ENCODE measurements at places on chromosomes 5 and 9.
A peak's percentile ranks its signal among the peaks of the same experiment; 100 is the strongest.

- no peak for DNase-seq
These were observed 384.6 kb upstream of the SLC30A5 start for GRCh38 chr5:68709239-68709638.

GRCh38 chr5:1958211-1959010 lies 75.7 kb upstream of the IRX4 start:
- no peak for DNase-seq

- DNase-seq = no peak
These were observed 15.4 kb upstream of the PLEKHG4B start for GRCh38 chr5:76358-77169.

DNA sequence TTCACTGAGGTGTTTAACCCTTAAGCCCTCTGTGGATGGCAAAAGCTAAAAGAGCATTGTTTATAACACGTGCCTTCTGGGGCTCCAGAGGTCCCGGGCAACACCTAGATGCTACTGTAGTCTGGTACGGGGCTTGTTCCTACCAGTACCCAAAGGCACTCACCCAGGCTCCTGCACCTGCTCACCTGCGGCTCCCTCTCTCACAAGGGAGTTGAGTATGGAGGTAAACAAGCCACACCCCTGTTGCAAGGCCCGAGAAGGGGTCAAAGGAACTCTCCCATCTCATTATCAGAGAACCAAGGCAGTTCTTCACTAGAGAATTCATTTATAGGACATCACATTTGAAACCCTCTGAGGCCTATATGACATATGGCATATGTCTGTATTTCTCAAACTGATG lies 53.4 kb upstream of the IL6ST start:
- DNase-seq = no peak

GRCh38 chr9:89418882-89419640 lies 78.9 kb downstream of the SEMA4D start:
- peak; percentile 60 for DNase-seq

GRCh38 chr5:56914678-56915077 lies 5.3 kb downstream of the SETD9 start:
- no peak for DNase-seq

DNA sequence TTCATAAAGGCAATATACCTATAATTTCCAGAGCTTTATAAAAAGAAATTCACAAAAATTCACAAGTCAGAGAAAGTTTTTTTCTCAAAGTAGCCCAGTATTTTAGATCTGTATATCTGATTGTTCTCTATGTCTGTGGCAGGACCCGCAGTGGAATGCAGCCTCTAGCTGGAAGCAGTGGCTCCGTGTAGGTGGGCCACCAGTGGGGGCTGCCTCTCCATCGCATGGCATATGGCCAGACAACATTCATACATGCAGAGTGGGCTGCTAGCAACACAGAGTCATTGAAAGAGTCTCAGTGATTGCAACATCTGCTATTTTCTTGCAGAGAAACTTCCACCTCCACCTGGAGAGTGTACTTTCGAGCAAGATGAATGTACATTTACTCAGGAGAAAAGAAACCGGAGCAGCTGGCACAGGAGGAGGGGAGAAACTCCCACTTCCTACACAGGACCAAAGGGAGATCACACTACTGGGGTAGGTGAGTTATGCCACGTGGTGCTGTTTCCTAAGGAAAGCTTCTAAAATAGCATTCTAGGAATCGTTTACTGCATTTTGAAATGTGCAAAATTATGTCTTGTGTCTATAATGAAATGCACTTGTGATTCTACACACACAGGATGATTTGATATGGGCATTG lies 88.5 kb upstream of the SMC5 start:
- no peak for DNase-seq

DNA sequence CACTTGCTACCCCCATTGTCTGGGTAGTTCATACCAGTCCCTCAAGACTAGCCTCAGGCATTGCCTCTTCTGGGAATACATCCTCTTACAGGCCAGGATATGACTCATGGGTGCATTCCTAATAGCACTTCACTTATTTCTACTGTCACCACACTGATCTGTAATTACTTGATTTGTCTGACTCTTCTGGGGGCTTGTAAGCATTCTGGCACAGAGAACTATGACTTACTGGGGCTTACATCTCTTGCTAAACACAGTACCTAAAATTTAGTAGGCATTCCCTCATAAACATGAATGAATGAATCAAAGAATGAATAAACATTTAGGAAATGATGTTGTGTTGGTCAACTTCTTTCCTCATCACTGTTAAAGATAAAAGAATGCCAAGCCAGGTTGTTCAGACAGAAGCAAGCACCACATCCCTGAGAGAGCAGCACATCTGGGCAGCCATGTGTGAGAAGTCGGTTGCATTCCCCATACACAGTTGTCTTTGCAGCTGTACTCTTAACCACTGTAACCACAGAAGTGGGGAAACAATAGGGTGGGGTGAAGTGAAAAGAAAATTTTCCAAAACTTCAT lies 27.6 kb downstream of the IL7R start:
- DNase-seq = no peak

- DNase-seq = no peak
These were observed 159.9 kb downstream of the NTRK2 start for GRCh38 chr9:84829471-84829870.

GRCh38 chr5:109199289-109199688 lies 210.5 kb downstream of the PJA2 start:
- no peak for DNase-seq

DNA sequence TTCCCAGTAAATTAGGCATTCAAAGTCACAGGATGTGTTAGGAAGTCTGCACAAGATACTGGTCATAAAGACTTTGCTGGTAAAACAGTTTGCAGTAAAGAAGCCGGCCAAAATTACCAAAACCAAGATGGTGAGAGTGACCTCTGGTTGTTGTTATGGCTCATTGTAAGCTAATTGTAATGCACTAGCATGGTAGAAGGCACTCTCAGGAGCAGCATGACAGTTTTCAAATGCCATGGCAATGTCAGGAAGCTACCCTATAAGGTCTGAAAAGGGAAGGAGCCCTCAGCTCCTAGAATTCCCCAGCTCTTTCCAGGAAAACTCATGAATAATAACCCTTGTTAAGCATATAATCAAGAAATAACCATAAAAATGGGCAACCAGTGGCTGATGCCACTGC lies 64.3 kb upstream of the TNC start:
- no peak for DNase-seq

DNA sequence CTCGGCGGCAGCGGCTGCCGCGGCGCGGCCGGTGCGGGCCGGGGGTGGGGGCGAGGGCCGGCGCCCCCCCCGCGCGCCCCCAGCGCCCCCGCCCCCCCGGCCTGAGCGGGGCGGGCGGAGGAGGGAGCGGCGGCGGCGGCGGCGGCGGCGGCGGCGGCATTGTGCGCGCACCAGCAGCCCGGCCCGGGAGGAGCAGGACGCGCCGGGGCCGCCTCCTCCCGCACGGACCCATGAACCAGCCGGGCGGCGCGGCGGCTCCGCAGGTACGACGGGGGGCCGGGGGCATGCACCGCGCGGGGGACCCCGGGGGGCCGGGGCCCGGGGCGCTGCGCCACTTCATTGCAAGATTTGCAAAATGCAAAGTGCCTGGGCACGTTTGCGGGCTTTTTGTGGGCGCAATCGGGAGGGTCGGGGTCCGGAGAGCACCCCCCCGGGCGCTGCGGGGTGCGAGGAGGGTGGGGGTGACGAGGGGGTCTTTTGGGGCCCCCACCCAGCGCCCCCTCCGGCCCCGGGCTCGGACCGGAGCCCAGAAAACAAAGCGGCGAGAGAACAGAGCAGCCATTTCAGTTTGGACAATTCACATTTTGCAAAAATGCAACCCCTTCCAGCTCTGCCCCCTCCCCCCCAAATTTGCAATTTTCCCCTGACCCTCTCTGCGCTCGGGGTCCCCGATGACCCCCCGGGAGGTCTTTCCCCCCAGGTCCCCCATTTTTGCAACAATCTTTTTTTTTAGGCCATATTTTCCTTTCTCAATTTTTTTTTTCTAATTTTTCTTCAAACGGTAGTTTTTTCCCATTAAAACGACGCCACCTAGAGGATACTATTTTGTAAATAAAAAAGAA lies at the start of gene ZNF618:
ZNF618 (plus strand) TSS at position 159 of the 842 bp plus-strand sequence; CDS start at position 231, 72 bp downstream.
- DNase-seq = no peak

- no peak for DNase-seq
These were observed 576.2 kb downstream of the BNC2 start for GRCh38 chr9:16294133-16294770.

GRCh38 chr9:134994926-134995791 lies 77.4 kb upstream of the FCN1 start:
- DNase-seq = no peak

GRCh38 chr5:132029609-132030330 lies 18.3 kb upstream of the ACSL6 start:
- no peak for DNase-seq

DNA sequence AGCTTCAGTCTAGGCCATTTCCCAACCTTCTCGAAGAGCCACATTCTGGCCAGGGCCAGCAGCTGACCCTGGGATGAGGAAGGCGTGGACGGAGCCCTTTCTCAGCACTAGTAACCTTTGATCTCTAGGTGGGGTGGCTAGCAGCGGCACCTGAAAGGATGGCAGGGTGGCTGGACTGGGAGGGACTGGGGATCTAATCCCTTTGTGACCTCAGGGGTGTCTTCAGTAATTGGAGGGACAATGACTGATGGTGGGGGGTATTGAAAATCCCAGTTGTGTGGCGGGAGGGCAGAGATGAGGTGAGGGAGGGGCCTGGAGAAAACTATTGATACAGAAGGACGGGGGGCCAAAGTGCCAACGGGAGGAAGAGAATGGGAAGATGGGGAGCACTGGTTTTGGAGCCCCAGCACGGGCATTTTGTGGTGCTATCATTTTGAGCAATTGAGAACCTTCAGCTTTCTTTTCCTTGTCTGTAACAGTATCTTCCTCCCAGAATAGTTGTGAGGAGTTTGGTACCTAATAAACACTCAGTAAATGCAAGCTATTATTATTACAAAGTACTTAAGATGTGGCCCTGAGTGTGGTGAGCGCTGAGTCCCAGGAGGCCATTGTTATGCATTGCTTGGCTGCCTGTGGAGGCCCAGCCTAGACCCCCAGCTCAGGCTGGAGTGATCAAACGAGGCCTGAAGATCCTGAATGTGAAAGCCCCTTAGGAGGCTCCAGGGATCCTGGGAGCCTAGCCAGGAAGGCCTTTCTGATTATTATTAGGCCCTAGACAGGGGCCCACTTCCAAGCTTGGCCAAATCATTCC lies 37.3 kb upstream of the UBE2D2 start:
- no peak for DNase-seq

DNA sequence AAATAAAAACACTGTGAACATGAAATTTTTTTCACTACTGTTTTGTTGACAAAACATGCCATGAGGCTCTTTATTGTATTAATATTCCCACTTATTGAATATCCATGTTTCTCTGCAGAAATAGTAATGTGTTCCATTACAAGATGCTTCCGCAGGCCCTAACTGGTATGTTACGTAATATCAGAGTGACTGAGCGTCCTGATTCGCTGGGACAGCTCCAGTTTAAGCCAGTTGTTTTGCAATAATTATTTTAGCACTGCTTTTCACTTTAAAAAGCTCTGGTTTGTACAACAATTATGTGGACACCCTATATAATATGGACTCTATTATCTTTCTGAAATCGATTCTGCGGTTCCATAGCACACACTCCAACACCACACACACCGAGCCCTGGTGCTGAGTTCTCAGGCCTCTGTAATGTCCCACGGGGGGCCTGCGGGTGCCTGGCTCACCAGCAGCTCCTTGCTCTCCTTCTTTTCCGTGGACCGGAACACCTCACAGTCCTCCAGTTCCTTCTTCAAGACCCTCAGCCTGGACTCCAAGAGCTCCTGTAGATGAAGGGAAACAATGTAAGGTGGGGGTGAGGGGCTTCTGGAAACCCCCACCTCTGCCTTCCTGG lies 1.8 kb downstream of the TRIM7 start:
- DNase-seq = no peak

DNA sequence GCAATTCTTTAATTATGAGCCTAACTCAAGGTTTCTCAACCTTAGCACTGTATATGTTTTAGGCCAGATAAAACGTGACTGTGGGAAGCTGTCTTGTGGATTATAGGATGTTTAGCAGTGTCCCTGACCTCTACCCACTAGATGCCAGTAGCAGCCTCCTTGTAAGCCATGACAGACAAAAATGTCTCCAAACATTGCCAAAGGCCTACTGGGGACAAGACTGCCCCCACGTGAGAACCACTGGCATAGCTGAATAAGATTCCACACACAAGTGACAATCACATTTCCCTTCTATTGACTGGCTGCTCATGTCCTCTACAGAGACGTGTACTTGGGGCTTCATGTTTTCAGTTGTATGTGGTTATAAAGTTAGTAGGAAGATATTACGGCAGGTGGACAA lies 55.4 kb downstream of the GOLM1 start:
- no peak for DNase-seq

GRCh38 chr5:40499518-40500273 lies 180.0 kb upstream of the PTGER4 start:
- no peak for DNase-seq

DNA sequence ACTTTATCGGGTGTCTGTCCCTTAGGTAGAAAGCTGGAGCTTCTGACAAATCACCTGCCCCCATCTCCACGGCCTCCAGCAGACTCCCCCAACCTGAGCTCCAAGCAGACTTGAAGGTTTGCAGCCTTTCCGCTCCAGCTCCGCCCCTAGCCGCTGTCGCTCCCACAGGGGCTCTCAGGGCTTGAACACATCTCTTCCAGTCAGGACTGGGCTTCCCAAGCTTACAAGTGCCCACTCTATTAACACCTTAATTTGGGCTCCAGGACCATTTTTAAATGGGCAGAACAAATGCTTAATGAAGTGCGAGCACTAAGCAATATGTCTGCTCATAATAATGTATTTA lies 17.2 kb upstream of the SLC25A51 start:
- DNase-seq = no peak

- no peak for DNase-seq
These were observed 283.8 kb upstream of the TMEM161B start for GRCh38 chr5:88552426-88552825.

- DNase-seq = no peak
These were observed 443.0 kb downstream of the ACTL7B start for GRCh38 chr9:108412755-108413154.

GRCh38 chr9:89661391-89661949 lies 56.7 kb downstream of the GADD45G start:
- no peak for DNase-seq

DNA sequence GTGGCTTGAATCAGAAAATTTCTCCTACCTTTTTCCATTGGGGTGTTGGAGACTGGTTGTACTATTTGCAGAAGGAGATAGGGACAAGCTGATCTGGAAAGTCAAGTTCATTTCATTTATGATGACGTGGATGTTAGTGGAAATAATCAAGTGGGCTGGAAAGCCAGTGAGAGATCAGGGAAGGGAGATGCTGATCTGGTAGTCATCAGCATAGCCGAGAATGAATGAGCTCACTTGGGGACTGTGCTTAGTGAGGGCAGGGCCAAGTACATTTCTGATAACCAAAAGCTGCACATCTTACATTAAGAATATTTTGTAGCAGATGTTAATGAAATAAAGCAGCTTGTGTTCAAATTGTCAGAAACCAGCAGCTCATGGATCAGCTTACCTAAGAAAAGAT lies 12.1 kb downstream of the MAN2A1 start:
- DNase-seq = no peak

GRCh38 chr9:118635416-118635815 lies 733.8 kb downstream of the BRINP1 start:
- no peak for DNase-seq

DNA sequence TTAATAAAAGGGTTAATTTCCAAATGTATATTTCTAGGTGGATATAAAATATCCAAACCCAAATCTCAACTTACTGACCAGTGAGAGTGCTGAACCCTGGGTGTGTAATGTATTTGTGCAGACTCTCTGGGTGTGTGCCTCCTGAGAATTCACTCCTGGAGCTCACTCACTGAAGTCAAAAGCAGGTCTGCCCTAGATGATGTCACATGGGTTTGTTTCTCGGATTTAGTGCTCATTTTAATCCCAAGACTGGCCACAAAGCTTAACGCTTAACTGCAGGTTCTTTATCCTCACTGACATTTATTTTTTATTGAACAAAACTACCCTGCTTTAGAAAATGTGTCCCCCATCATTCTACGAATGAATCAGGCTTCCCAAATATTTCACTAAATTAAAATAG lies 179.4 kb downstream of the PPP2R2B start:
- DNase-seq = no peak
